ENCODE measurements at places on chromosomes 7 and 10.
A peak's percentile ranks its signal among the peaks of the same experiment; 100 is the strongest.

GRCh38 chr10:1373287-1373686 is 317.1 kb downstream of the WDR37 start:
- DNase-seq = no peak

- no peak for DNase-seq
Observed at GRCh38 chr7:138608275-138608674, 92.9 kb downstream of the SVOPL start.

GRCh38 chr10:28733647-28734046 is 56.3 kb downstream of the BAMBI start:
- DNase-seq = no peak

- DNase-seq = no peak
Observed at GRCh38 chr10:63525021-63525420, 3.8 kb downstream of the REEP3 start.

DNA sequence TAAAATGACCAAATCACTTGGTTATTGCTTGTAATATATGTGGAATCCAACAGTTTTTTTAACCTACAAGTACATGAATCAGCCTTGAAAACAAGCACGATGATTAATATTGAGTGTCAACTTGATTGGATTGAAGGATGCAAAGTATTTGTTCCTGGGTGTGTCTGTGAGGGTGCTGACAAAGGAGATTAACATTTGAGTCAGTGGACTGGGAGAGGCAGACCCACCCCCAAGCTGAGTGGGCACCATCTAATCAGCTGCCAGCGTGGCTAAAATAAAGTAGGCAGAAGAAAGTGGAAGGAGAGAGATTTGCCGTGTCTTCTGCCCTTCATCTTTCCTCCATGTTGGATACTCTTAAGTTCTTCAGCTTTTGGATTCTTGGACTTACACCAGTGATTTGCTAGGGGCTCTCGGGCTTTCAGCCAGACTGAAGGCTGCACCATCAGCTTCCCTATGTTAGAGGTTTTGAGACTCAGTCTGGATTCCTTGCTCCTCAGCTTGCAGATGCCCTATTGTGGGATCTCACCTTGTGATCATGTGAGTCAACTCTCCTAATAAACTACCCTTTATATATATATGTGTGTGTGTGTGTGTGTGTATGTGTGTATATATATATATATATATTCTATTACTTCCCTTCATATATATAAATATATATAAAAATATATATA is 118.4 kb upstream of the WDR11 start:
- peak; percentile 25 for DNase-seq

DNA sequence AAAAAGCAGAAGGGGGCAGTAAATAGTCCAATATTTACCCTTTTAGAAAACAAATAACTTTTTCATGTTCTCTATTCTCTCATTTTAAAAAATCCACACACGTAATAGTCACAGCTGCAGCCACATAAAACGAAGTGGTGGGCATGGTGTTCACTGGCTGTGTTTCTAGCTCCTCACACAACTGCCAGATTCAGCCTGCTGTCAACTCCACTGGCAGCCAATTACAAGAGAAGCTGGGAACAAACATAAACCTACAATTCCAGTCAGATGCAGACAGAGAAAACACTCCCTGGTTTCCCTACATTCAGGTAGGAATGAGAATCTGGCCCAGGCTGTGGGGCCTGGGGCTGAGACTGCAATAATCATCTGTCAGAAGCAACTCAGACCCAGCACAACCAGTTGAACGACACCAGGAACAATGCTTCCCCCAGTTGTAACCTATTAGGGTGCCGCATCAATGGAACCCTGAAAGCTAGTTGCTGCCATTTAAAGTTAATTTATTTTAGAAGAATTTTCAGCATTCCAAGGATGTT is 29.1 kb downstream of the ERCC6 start:
- no peak for DNase-seq

- peak; percentile 33 for DNase-seq
Observed at GRCh38 chr7:135980012-135980551, 2.9 kb upstream of the MTPN start.

DNA sequence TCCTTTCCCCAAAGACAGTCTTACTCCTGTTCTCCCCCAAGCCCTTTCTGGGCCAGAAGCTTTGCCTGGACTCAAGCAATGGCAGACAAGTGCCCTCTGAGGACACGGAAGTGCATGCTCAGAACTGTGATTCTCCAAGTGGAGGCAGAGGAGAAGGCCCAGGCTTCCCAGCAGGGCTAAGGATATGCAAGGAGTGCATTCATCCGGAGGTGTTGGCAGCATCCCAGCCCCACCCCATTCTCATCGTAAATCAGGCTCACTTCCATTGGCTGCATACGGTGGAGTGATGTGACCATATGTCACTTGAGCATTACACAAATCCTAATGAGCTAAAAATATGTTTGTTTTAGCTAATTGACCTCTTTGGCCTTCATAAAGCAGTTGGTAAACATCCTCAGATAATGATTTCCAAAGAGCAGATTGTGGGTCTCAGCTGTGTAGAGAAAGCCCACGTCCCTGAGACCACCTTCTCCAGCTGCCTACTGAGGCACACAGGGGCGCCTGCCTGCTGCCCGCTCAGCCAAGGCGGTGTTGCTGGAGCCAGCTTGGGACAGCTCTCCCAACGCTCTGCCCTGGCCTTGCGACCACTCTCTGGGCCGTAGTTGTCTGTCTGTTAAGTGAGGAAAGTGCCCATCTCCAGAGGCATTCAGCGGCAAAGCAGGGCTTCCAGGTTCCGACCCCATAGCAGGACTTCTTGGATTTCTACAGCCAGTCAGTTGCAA is 1.4 kb upstream of the RBP3 start:
- DNase-seq = no peak

DNA sequence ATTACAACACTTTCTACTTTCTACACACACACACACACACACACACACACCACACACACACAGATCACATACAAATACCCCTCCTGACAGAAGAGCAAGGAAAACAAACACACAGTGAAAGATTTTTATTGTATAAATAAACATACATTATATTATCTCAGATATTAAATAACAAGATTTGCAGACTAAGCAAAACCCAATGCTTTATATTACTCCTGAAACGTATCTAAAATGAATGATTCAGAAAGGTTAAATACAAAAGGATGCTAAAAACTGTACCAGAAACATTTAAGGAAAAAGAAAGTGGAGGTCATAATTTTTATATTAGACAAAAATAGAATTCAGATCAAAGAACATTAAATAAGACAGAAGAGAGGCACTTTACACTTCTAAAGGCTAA is 208.3 kb upstream of the NPSR1 start:
- DNase-seq = no peak
